Metanephros (tissue), 2 donors: ENCODE measurements at places on chromosomes 2 and 18. TPM values are rescaled to one million over a fixed set of nuclear protein-coding genes. Genes with fewer than 3 reads are reported as not detected.

The ADRA2B gene
- total RNA-seq: 4.6 TPM

The MAPK4 gene
- 5.1 TPM for total RNA-seq

The SULT1C2 gene
- total RNA-seq: 47.5 TPM

The CHRNG gene
- total RNA-seq: 9.5 TPM

The KLHL29 gene
- 11.2 TPM for total RNA-seq

The CFC1 gene
- not detected for total RNA-seq

The MLPH gene
- 4.6 TPM for total RNA-seq

The INPP5D gene
- 23.4 TPM for total RNA-seq

The TTN gene
- 416 TPM for total RNA-seq

The ZC3H8 gene
- 15.4 TPM for total RNA-seq

The IL36B gene
- total RNA-seq: not detected

The PFN4 gene
- 2.6 TPM for total RNA-seq

The DAPL1 gene
- 9.6 TPM for total RNA-seq

The SOCS6 gene
- total RNA-seq: 24.6 TPM

The LRRTM4 gene
- 3.0 TPM for total RNA-seq

The COL4A4 gene
- 38.8 TPM for total RNA-seq

The DES gene
- total RNA-seq: 582 TPM

The NR4A2 gene
- 2.3 TPM for total RNA-seq

The HOXD12 gene
- total RNA-seq: 0.23 TPM

The ABHD1 gene
- 0.47 TPM for total RNA-seq

The BUB1 gene
- 20.3 TPM for total RNA-seq

The FTCDNL1 gene
- 1.8 TPM for total RNA-seq

The IL1B gene
- total RNA-seq: 0.88 TPM

The GYPC gene
- 113 TPM for total RNA-seq
